Stimulated activated CD8-positive, alpha-beta memory T cell treated with anti-CD3 and anti-CD28 coated beads, Interleukin-15, amount 100 ng/mL, for 4 hours (primary cell): ENCODE measurements at places on chromosomes 7 and 10.

- no peak for DNase-seq
Measured at GRCh38 chr7:142365410-142365842, 107.6 kb upstream of the PRSS58 start.

- no peak for DNase-seq
Measured at GRCh38 chr10:17784688-17785087, 24.5 kb upstream of the MRC1 start.

DNA sequence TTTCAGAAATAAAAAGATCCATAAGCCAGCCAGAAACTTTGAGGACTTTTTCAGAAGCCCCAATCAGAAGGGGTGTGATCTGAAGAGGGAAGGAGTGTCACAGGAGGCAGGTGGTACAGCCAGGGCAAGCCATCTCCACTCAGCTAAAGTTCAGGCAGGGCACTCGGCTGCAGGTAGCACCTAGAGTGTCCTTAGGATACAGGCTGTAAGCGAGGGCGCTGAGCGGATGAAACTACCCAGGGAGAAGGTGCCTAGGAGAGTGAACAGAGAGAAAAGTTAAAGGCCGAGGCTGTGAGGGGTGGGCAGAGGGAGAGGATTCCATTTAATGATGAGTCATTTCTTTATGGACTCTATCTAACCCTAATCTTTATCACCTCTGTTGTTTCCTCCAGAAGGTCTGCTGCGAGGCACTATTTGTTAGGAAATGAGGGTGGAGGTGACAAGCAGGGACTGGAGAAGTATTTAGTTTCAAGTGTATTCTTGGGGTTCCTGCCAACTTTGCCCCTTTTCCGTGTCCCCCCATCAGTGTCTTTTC is 29.8 kb upstream of the ZCCHC24 start:
- DNase-seq = no peak

GRCh38 chr10:25877296-25877695 is 56.7 kb upstream of the MYO3A start:
- no peak for DNase-seq

DNA sequence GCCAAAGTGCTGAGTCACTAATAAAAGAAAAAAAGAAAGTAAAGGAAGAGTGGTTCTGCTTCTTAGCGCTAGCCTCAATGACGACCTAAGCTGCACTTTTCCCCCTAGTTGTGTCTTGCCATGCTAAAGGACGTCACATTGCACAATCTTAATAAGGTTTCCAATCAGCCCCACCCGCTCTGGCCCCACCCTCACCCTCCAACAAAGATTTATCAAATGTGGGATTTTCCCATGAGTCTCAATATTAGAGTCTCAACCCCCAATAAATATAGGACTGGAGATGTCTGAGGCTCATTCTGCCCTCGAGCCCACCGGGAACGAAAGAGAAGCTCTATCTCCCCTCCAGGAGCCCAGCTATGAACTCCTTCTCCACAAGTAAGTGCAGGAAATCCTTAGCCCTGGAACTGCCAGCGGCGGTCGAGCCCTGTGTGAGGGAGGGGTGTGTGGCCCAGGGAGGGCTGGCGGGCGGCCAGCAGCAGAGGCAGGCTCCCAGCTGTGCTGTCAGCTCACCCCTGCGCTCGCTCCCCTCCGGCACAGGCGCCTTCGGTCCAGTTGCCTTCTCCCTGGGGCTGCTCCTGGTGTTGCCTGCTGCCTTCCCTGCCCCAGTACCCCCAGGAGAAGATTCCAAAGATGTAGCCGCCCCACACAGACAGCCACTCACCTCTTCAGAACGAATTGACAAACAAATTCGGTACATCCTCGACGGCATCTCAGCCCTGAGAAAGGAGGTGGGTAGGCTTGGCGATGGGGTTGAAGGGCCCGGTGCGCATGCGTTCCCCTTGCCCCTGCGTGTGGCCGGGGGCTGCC is at the start of gene IL6:
Gene IL6, plus strand, starts transcription at position 294 of the 807 bp plus-strand sequence. Its CDS starts 63 bp downstream, at position 357.
- no peak for DNase-seq

- DNase-seq = no peak
Measured at GRCh38 chr10:119608316-119609155, 11.8 kb upstream of the TIAL1 start.

DNA sequence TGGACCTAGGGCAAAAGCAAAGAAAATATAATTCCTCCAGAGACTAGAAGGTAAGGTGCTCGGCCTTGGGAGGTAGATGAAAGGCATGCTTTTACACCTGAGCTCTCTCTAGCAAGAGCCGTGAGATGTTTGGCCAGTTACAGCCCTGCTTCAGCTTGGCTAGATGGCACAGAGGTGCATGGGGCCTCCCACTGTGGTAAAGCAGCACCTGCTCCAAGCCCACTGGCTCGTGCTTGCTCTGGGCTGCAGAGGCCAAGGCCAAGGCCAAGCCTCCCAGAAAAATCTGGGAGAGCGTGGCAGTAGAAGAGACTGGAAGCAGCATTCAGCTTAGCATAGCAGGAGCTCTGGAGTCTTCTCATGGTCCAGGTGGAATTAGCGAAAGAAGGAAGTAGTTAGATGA is 31.0 kb upstream of the OPALIN start:
- no peak for DNase-seq

GRCh38 chr10:16612115-16612980 is 90.7 kb upstream of the C1QL3 start:
- no peak for DNase-seq

DNA sequence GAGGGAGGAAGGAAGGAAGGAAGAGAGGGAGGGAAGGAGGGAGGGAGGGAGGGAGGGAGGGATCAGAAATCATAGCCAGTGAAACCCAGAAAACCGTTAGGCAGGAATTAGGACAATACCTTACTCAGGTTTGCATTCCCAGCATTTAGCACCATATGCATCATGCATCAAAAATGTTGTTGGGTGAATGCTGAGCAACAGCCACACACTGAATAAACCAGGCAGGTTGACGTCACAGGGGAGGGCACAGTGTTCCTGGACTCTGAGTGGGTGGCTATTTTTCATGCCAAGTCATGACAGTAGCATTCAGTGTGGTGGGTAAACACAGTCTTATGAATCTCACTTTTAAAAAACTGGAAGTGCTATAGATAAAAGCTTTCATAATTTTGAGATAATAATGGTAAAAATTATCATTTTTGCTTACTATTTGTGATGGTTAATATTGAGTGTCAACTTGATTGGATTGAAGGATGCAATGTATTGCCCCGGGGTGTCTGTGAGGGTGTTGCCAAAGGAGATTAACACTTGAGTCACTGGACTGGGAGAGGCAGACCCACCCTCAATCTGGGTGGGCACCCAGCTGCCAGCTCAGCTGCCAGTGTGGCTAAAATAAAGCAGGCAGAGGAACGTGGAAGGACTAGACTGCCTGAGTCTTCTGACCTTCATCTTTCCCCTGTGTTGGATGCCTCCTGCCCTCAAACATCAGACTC is 199.1 kb upstream of the PRKCQ start:
- DNase-seq = no peak

- DNase-seq = no peak
Measured at GRCh38 chr10:9188022-9188810, 1133.7 kb downstream of the GATA3 start.

GRCh38 chr7:98617051-98617959 is at the start of gene NPTX2:
Gene NPTX2, plus strand, starts transcription at chr7:98617285. Its CDS starts 177 bp downstream, at chr7:98617462.
- DNase-seq = no peak

DNA sequence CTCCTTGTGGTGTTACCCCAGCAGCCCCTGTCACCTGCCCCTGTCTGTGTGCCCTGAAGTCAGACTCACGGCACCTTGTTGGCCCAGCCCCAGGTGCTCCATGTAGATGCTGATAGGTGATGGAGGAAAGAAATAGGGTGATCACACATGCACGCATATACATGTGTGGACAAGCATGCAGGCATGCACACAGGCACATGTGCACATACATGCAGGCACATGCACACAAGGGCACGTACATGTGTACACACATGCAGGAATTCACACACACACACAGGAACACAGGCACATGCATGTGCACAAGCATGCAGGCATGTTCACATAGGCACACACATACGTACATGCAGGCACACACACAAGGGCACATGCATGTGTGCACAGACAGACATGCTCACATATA is 16.6 kb upstream of the ELFN1 start:
- DNase-seq = no peak

- DNase-seq = no peak
Measured at GRCh38 chr7:13980474-13980873, 9.0 kb downstream of the ETV1 start.

DNA sequence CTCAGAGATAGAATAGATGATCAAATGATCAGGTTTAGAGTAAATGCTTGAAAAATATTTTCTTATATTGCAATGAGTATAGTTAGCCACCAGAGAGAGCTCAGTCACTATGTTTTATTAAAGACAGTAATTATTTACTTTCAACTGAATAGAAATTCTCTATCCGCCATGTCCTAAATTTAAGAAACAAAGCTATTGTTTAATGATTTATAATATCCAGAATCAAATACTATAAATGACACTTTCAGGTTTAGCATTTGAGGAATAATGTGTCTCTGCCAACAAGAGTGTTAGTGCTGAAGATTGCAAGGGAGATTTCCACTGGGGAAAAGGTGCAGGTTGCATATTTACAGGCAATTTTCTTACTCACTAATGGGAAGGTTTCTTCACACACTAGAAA is 184.7 kb downstream of the DGKB start:
- no peak for DNase-seq

DNA sequence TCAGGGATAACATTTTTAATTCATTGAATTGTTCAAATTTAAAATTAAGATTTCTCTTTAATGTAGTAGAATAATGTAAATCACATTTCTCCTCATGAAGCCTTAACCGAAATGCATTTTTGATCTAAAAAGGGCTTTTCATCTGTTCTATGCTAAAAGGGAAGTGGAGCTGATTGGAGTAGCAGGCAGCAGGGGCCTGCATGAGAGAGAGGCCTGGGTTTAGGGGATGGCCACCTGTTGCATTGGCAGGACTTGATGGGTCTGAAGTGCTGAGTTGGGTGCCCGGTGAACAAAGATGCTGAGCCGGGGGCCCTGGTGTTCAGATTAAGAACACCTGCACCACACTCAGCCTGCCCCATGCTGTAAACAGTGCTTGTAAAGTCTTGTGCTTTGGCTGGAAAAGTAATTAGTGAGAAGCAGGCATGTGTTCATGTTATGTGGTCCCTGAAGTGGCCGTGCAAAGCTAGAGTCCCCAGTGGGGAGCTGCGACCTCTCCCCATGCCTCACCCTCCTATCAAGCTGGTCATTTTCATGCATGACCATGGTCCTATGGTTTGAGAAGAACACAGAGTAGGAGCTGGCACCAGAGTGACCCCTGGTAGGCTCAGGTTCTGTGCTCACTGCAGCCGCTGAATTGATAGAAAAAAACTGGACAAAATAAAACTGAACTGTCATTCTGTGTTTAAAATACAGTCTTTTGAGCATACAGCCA is 124.3 kb downstream of the ADCY1 start:
- no peak for DNase-seq

GRCh38 chr10:106508950-106509349 is 655.6 kb downstream of the SORCS1 start:
- no peak for DNase-seq

DNA sequence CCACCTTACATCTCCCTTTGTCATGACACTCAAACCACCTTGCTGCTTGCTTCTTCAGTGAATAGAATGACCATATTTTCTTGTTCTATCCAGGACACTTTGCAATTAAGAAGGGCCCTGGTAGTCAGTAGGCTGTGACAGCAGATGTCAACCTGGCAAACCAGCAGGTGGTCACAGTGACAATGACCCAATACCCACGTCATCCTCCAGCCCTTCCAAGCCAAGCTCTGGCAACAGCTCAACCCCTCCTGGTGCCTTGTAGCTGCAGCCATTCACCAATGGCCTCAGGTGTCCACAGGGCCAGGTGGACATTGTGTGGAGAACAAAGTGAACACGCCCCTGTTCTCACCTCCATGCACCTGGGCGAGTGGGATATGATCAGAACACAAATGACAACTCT is 87.6 kb upstream of the MACROH2A2 start:
- DNase-seq = no peak

DNA sequence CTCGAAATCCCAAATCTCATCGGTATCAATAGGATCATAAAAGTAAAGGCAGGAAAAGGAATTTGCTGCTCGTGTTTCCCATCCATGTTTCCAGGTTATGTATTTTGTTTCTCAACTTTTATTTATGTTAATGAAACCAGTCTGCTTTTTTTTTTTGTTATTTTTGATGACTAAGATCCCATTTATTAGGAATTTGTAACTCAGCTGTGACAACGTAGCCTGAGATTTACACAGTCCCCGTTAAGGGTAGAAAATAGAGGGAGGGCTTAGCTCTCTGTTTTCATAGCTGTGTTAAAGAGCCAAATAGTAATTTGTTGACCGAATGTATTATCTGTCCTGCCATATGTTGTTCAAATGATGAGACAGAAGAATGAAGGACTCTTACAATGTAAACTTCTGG is 164.0 kb downstream of the MGMT start:
- no peak for DNase-seq

- no peak for DNase-seq
Measured at GRCh38 chr10:8040651-8041050, 13.8 kb upstream of the GATA3 start.

GRCh38 chr10:63421591-63421990 is 44.2 kb downstream of the JMJD1C start:
- no peak for DNase-seq

GRCh38 chr7:157372300-157373232 is 35.8 kb downstream of the DNAJB6 start:
- DNase-seq = no peak

GRCh38 chr7:123993996-123994395 is 38.9 kb downstream of the TMEM229A start:
- DNase-seq = no peak

- DNase-seq = no peak
Measured at GRCh38 chr10:48414160-48414559, 107.7 kb downstream of the MAPK8 start.

GRCh38 chr7:40598915-40599314 is 464.1 kb downstream of the SUGCT start:
- no peak for DNase-seq

- no peak for DNase-seq
Measured at GRCh38 chr10:4663162-4663992, 162.6 kb upstream of the AKR1E2 start.

DNA sequence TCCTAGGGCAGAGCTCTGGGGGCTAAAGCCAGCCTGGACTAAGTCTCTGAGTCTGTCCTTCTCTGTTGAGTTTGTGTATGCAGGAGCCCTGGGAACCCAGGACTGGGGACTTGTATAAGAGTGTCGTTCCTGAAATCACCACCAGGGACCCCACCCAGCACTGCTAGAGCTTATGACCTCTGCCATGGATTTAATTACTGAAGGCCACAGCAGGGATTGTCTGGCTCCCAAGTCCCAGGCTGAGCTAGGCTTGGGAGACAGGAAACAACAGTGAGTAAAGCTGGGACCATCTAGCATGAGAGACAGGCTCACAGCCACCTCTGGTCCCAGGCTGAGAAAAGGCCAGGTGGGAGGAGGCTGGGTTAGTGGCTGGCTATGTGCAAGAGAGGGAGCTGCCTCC is 1.4 kb upstream of the TSPAN15 start:
- DNase-seq = no peak

DNA sequence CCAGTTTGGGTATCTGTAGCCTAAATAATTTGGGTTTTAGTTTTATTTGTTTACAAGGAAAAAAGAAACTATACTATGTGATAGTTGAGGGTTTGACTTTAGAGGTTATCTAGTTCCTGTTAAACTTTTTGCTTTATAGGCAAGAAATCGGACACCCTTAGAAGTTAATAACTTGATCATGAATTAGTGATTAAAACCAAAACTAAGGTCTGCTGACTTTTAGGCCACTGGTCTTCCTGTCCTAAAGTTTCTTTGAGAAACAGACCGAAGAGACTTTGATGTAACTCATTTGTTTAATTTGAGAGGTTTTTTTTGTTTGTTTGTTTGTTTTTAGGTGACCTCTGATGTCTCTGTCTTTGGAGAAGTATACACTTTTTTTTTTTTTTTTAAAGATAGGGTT is 59.7 kb downstream of the PHTF2 start:
- no peak for DNase-seq

- no peak for DNase-seq
Measured at GRCh38 chr10:103692952-103693811, 162.2 kb downstream of the SH3PXD2A start.
